ENCODE measurements at places on chromosomes 13 and 19.

DNA sequence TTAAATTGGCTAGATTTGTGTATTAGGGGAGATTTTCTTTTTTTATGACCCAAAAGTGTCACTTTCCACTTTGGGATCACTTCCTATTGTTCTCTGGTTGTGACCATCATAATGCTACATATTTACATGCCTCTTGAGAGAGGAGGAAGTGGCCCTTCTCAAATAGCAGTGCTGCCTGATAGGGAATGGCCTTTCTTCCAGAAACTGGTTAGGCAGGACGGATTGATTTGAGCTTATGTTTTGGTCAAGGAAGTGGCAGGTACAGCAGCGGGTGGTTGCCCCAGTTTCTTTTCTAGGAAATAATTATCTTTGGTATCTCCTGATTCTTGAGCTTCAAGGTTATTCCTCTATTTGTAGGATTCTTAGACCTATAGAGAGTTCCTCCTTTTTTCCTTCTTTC, 21.9 kb upstream of the WTIP start:
- DNase-seq: peak; percentile 20

GRCh38 chr19:8206147-8207087, 2.8 kb upstream of the CERS4 start:
- DNase-seq: peak; percentile 70

DNA sequence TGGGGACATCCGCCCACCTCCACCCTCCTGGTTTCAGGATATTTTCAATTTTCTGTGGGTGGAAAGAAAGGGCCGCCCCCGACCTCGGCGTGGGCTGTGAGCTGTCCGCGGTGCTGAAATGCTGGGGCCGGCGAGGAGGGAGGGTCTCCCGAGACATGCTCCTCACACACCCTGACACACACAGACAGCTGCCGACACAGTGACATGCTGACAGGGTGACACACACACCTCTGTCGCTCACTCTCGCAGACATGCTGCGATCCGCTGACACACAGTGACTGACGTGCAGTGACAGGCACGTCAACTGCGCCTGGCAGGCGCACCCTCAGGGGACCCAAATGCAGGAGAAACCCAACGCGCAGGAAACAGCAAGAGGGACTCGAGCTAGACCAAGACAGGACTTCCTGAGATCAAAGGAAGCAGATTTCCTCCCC, 25.1 kb upstream of the MEIS3 start:
- peak; percentile 71 for DNase-seq

GRCh38 chr13:72523593-72523992, 203.8 kb downstream of the MZT1 start:
- DNase-seq: no peak

DNA sequence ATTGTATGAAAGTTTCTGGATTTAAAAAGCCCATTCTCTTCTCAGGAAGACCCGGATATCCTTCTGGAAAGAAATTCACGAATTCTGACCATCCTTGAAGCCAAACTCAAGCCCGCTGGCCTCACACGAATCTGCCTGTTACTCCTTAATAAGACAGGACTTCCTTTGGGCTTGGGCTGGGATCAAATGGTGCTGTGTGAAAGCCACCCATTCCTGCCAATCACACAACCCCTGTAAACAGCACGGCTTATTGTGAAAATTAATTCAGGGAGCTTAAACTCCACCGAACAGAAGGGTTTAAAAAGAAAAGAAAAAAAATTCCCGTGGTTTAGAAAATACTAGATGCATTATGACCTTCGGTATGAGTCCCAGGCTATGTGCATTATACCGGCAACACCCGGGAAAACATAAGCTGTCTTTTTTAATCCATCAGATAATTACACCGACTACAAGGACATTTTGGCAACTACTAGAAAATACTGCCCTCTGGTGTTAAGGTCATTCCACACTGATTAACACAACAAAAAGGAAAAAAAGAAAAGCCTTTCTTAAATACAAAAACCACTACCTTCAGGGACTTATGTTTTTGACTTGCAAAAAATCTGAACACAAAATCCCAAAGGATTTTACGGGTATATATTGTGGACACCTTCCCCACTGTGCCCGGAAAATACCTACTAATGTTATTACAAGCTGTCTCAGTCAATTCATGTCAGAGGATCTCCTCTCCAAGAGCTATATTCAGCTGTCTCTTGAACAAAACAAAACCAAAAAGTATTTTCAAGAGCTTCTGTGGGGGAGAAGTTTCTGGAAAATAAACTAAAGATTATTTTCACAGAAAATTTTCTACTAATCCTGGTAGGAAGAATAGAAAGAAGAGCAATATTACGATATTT, 76.0 kb upstream of the LSM14A start:
- DNase-seq: peak; percentile 51

DNA sequence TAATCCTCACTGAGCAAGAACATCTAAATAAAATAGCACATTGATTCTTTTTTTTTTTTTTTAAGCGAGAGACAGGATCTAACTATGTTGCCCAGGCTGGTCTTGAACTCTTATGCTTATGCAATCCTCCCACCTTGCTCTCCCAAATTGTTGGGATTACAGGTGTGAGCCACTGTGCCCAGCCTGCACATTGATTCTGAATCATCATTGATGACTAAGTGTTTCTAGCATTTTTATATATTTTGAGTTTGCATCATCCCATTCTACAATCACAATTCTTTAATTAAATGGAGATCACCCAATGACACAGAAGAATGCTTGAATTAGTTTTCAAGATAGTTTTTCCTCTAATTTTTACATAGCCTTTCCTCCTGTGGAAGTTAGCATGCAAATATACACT, 354.1 kb downstream of the KLF5 start:
- no peak for DNase-seq

GRCh38 chr13:78603240-78603957, at the start of gene POU4F1:
POU4F1 (minus strand) TSS chr13:78603552; CDS start chr13:78603326, 226 bp downstream.
- DNase-seq: peak; percentile 90

- no peak for DNase-seq
These were observed 221.7 kb downstream of the KCNRG start for GRCh38 chr13:50236898-50237318.

DNA sequence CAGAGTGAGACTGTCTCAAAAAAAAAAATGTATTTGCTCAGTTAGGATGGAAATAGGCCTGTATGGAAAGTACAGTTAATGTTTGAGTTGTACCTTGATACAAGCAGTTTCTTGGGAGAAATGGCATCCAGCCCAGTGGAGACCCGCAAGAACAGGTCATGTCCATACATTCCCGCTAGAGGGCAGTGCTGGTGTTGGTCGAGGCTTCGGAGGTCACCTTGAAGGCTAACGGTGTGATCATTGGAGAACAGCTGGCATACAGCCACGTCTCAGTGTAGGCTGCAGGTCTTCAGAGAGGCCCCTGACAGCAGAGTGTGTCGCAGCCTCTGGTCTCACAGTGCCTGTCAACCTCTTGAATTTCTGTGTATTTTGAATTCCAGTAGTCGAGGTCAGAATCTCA, 7.5 kb downstream of the ZNF610 start:
- peak; percentile 88 for DNase-seq

GRCh38 chr13:35159041-35159440, 217.0 kb downstream of the NBEA start:
- no peak for DNase-seq

- no peak for DNase-seq
These were observed 552.3 kb upstream of the ARGLU1 start for GRCh38 chr13:107119989-107120881.

GRCh38 chr13:62633448-62633847, 1217.8 kb upstream of the PCDH20 start:
- no peak for DNase-seq

DNA sequence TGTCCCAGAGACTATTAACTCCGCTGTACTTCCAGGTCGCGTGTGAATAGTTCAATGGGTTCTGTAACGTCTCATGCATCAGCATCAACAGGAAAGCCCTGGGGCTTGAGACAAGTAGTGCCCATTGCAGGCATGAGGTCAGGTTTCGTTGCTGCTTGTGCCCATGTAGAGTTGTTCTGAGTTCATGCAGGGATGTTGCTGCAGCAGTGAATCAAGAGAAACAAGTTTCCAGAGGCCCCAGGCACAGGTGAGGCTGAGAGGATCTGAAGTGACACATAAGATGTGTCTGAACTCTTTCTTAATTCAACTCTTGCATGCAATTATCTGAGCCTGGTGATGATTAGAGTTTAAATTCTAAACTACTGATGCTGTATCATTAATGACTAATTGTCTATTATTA, 8.6 kb upstream of the ZNF283 start:
- no peak for DNase-seq

DNA sequence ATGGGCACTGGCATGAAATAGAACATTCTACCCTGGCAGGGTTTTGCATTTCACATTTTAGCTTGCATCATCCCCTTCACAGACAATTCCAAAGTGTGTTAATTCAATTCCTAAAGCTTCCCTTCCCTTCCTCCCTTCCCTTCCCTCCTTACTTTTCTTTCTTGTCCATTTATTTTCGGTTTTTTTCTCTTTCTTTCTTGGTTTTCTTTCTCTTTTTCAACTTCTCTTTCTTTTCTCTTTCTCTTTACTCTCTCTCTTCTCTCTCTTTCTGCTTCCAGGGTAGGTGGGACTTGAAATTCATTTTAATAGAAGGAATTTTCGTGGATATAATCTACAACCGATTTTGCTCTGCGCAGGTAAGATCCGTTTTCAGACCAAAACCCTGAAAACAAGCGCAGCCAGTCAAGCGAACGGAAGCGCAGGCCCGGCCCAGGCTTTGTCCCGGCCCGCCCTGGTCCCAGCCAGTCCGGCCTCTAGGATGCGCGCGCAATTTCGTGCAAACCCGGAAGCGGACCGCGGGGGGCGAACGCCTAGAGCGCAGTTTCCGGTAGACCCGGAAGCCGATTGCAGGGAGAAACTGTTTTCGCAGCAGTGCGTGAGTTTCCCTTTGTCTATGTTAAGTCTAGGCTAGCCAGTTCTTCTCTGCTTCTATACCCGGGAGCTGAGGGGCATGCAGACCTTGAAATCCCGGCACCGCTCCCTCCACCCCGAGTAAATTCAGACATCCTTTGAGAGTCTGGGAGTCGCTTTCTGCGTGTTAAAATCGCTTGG, at the start of gene ZNF528:
Gene ZNF528, plus strand, starts transcription at position 540 of the 771 bp plus-strand sequence. CDS start 4,165 bp downstream, outside the sequence.
- peak; percentile 95 for DNase-seq

GRCh38 chr19:10520652-10521318, 3.5 kb upstream of the S1PR5 start:
- no peak for DNase-seq

- no peak for DNase-seq
These were observed 8.7 kb downstream of the WTIP start for GRCh38 chr19:34490141-34490766.

DNA sequence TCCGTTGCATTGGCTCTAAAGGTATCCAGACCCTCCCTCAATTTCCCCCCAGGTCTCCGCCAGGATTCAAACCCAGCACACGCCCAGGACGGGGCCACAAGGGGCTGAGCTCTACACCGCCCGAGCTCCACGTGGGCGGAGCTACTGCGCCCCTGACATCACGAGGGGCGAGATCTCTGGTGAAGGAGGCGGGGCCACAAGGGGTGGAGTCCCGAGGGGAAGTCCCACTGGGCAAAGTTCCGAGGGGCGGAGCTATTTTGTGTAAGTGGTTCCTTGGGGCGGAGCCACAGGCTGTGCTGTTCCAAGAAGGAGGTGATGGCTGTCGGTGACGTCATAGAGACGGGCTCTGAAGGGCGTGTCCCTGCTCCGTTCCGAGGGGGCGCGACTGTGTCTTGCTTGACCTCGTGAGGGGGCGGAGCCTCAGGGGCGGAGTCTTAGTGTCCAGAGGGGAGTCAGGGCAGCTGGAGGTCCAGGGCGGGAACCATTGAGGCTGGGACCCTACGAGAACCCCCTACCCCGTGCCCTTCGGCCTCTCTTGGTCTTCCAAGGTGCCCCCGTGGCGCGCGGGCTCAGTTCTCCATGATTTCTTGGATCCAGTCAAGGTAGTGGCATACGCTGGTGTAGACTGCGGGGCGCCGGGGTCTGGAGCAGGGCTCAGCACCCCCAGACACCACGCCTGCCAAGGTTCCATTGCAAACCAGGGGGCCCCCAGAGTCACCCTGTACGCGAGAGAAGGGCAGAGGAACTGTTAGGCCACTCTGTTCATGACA, 1.3 kb upstream of the KLK8 start:
- peak; percentile 99 for DNase-seq

DNA sequence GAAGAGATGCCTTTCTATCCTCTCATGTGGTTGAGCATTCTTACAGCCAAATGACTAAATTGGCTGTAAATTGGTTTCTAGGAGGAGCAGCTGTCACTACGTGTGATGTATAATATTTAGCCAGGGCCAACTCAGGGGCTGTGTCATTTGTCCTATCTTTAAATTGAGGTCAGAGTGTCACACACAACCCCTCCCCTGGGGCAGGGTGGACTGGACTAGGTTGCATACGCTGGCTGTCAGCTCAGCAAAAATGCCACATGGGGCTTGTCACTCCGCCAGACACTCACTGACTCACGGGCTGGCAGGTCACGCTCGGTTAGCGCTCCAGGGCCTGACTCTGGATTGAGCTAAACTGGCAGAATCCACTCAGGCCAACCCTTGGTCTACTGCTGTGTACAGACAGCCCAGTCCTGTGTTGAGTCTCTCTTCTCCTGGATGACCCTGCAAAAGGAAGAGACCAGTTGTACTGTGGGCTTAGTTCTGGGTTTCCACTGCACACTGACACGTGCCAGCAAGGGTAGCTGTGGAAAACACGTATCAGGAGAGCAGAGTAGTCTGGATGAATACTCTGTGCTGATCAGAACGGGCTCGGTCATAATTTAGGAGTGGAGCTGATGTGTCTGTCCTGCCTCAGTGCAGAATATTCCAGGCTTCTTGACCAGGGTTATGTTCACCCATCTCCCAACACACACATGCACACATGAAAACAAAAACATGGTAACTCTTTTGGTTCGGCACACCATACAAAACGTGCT, 29.1 kb downstream of the SHISA2 start:
- peak; percentile 84 for DNase-seq

GRCh38 chr13:29522044-29522685, 73.3 kb downstream of the SLC7A1 start:
- DNase-seq: peak; percentile 71

DNA sequence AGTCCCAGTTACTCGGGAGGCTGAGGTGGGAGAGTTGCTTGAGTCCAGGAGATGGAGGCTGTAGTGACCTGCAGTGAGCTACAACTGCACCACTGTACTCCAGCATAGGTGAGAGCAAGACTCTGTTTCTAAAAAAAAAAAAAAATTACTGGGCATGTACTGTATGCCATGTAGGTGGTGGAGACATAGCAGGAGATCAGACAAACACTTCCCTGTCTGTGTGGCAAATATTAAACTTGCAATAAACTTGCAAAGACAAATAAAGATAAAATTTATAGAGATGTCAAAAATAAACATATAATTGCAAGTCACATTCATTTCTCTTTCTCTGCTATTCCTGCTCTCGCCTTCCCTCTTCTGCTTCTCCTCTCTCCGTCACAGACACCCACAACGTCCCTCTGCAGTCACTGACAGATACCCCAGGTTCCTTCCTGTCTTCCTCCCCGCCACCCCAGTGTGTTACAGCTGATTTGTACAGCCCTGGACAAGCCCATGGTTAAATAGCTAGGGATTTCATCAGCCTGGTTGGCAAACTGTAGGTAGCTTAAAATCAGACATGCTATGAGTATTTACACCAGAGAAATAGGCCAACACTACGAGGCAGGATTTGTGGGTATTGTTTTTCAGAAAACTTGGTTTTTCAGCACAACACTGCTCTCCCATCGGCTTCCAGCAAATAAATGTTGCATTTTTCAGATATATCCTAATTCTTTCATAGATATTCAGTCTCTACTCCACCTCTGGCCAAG, 1.3 kb upstream of the CD177 start:
- no peak for DNase-seq

All from ELF-1 (cell line).